ENCODE measurements at places on chromosomes 6 and 20.

- no peak for DNase-seq
Observed at GRCh38 chr6:154410619-154411072, 54.0 kb upstream of the IPCEF1 start.

DNA sequence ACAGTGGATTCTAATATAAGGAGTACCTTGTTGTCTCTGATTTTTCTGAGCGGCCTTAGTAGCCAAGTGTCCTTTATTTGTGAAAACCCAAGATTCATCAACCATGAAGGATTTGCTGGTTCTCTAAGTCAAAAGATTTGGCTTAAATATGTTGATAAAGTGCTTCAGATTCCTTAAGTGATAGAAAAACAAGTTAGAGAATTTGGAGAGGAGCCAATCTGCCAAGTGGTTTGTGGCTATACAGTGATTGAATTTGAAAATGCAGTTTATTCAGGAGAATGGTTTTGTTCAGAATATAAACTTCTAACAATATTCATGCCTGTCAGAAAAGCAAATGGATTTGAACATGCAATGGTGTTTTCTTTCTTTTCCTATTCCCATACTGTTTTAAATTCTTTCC lies 54.8 kb downstream of the CAP2 start:
- no peak for DNase-seq

DNA sequence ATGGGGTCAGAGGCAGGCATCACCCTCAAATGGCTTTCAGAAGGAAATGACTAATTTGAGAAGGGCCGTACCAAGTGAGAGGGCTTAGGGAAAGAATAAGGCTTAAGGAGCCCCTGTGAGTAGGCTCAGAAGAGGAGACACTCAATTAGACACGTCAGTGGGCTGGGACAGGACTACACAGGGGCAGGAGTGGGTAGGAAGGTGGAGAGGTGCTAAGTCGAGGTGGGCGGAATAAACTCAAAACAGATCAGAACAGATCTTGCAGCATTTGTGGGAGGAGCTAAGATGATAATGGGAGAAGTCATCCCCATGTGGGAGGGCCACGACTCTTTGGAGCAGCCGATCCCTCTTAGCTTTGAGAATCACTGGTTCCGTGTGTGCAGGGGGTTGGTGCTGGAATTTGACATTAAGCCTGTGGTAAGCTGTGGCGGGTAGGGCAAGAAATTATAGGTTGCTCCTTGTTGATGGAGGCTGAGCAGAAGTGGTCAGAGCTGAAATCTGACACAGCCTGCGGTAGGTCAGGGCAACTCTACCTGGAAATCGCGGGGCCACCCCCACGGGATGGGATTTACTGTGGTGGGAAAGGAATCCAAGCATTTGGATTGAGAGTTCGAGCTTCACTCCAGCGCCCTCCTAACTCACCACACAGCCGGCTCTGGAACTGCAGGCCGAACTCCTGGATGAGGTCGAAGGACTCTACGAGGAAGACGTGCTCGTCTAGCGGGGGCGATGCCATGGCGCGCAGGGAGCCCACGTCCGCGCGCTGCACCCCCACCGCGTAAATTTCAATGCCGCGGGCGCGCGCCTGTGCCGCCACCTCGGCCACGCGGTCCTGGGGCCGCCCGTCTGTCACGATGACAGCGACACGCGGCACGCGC lies 2.8 kb upstream of the RBPJL start:
- no peak for DNase-seq

GRCh38 chr6:137493218-137494038 lies 766 bp downstream of the OLIG3 start:
- DNase-seq, result peak; percentile 60

DNA sequence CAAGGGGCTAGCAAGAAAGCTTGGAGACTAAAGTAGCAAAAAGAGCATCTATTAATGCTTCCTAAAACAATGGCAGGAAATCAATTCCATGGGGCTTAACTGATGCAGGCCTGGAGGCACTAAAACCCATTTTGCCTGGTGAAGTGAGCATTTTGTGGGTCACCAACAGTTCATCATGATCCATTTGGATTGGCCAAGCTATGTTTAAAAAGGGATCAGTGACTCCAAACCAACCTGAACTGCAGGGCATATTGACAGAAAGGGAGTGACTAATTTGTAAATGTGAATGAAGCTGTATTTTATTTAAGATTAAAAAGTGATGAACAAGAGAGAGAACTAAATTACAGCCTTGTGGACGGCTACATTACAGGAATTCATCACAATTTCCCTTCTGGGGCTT lies 132.0 kb downstream of the PCSK2 start:
- DNase-seq, result no peak

GRCh38 chr6:164286011-164286410 lies 871.5 kb downstream of the QKI start:
- no peak for DNase-seq

DNA sequence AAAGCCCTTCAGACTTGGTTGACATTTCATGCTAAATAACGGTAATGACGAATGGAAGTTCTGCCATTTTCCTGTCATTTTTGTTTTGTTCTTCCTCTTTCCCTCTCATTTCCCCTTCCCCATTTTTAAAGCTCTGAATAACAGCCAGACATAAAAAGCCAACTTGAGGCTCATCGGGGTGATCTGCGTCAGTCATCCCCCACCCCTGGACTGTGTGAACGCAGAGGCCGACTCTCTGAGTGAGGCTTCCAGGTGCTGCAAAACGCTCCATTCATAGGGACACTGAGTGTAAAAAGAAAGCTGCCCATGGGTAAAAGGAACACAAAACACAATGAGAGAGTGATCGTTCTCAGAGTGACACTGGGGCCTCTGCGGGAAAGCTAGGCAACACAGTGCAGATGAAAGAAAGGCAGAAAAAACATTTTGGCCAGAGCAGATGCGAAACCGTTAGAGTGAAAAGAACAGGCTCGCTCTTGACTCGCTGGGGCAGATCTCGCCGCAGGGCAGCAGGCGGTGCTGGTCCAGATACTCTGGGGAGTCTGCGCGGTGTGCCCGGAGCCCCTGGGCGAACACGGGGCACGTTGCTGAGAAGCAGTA lies 684.8 kb downstream of the QKI start:
- DNase-seq, result no peak

GRCh38 chr6:168695701-168696100 lies 254.7 kb downstream of the SMOC2 start:
- DNase-seq, result no peak

DNA sequence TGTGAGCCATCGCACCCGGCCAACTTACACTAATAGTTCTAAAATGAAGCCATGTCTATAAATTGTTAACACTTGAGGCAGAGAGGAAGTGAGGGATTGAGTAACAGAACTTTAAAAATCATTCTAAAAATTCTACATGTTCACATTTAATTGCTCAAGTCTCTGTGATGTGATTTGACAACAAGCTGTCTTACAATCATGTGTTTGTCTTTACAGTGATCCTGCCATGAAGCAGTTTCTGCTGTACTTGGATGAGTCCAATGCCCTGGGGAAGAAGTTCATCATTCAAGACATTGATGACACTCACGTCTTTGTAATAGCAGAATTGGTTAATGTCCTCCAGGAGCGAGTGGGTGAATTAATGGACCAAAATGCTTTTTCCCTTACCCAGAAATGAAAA lies 23.6 kb downstream of the GTF2H5 start:
- DNase-seq, result no peak

GRCh38 chr20:34943808-34944567 lies 11.6 kb downstream of the GSS start:
- no peak for DNase-seq

DNA sequence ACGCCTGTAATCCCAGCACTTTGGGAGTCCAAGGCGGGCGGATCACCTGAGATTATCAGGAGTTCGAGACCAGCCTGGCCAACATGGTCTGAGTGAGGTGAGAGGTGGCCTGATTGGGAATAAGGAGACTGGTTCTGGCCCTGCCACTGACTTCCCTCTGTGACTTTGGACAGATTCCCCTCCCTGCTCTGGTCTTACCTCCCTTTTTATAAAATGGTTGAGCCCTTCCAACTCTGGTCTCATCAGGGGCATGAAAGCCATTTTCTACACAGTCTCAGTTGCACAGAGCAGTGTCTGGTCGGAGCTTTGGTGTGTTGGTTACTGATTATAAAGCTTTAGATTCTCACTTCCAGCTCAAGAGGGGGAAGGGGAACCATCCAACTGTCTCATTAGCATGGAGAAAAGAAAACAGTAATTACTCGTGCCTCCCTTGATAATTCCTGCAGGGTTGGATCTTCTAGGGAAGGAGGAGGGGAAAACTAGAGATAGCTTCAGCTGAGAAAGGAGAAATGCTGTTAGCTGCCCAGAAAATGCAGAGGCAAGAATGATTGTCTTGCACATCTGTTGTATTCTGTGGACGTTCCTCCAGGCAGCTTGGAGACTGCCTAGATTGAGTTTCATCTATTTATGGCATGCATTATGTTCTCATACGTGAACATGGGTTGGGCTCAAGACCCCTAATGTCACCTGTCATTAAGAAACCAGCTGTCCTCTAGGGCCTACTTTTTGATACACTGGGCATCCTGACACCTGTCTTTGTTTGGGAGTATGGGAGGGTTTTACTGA lies 30.4 kb downstream of the RALY start:
- DNase-seq, result no peak

DNA sequence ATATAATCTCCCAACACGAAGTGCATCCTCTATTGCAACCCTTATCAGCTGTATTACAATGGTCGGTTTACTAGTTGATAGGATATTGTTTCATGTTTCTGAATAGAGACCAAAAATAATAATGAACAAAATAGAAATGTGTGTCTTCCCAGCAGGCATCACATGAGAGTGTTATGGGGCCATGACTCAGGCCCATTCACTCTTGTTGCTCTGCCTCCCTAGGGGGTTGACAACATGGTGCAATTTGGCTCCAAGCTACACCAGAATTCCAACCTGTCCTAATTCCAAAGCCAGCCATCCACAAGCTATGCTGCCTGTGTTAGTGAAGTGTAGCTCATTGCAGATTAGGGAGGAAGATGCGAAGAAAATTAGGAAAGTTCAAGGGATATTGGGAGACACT lies 13.1 kb upstream of the SAYSD1 start:
- no peak for DNase-seq

DNA sequence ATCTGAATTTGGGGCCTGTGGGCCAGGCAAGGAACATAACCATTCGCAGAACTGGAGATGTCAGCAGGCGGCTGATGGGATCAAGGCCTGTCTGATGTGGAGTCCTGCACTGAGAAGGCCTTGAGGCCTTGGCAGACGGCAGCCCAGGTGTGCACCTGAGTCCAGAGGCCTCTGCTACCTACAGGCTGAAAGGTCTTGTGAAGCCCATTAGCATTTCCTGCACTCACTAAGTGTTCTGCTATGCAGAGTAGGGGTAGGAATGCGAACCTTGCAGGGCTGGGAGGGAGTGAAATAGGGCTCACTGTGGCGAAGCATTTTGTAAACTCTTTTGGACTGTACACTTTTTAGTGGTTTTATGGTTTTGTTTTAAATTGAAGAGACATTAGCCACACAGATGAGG lies 48.3 kb upstream of the RNF24 start:
- no peak for DNase-seq

- DNase-seq, result no peak
Observed at GRCh38 chr6:34383161-34383631, 9.3 kb downstream of the NUDT3 start.

DNA sequence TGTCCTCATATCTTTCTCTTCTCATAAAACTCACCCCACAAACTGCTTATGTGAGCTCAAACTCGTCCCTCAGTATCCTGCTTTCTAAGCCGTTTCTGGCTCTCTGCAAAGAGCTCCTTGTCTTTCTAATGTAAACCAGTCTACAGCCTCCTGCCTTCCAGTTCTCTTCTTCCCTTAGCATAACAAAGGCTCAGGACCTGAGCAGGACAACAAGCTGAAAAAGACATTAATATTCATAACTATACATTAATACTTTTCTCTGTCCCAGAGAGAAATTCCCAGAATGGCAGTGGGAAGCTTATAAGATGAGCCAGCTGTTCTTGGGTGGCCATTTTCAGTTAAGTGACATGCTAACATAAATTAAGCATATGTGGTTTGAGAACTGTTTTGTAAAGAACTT lies 207.0 kb upstream of the TCF21 start:
- no peak for DNase-seq

DNA sequence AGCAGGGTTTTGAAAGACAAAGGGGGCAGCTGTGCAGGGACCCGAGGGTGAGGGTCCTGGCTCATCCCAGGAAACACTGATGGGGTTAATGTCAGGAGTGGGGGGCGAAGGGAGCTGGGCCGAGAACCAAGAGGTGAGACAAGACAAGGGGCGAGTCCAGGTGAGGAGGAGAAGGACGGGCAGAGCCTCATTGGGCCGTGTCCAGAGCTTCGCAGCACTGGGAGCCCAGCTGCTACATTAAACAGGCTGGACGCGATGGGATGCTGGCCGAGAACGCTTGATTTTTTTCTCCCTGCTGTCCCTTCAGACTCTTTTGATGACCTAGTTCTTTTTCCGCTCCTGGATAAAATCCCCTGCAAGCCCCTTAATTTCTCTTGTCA lies 172.8 kb upstream of the SNX9 start:
- DNase-seq, result no peak

- no peak for DNase-seq
Observed at GRCh38 chr6:112352101-112352500, 5.0 kb downstream of the RFPL4B start.

GRCh38 chr6:167467793-167468431 lies 143.0 kb downstream of the TTLL2 start:
- no peak for DNase-seq

- DNase-seq, result no peak
Observed at GRCh38 chr6:72683797-72684196, 61.9 kb downstream of the KCNQ5 start.

- DNase-seq, result no peak
Observed at GRCh38 chr6:155039618-155040017, 44.5 kb downstream of the TIAM2 start.

DNA sequence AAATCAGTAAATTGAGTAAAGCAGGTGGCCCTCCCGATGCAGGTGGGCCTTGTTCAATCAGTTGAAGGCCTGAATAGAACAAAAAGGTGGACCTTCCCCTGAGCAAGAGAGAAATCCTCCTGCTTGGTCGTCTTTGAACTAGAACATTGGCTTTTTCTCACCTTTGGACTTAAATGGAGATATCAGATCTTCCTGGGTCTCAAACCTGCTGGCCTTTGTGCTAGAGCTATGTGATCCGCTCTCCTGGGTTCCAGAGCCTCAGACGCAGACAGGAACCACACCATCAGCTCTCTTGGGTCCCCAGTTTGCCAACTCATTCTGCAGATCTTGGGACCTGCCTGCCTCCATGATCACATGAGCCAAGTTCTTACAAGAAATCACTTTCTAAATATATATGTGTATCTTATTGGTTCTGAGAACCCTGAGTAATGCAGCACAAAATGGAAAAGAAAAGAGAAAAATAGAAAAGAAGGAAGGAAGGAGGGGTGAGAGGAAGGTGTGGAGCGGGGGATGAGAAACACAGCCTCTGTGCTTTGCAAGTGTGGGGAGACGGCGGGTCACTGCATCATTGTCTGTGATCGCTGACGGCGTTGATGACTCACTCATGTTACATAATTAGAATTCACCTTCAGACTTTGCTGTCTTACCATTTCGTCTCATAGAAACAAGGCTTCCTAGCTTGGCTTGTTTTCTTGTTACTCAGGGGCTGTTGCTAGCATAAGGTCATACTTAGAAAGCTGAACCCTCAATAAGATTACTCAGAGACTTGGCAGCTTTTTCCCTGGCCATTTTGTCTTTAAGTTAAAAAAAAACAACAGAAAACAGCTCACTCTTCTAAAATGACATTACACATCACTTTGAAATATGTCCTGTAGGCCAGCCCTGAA lies 85.7 kb upstream of the NEDD9 start:
- DNase-seq, result peak; percentile 55

GRCh38 chr6:32113386-32114352 lies 4.5 kb upstream of the TNXB start:
- DNase-seq, result peak; percentile 60

GRCh38 chr6:107636486-107636885 lies 146.6 kb downstream of the SOBP start:
- DNase-seq, result no peak

- DNase-seq, result no peak
Observed at GRCh38 chr20:12053353-12053752, 135.7 kb downstream of the BTBD3 start.

All from mucosa of descending colon (tissue), 3 donors.